Lower lobe of right lung (tissue), 2 donors: ENCODE measurements at places on chromosomes 11 and 22. TPM values are rescaled to one million over a fixed set of nuclear protein-coding genes. Genes with fewer than 3 reads are reported as not detected.

- no peaks in the 10 kb centered on the region for H3K4me1 ChIP-seq
- no peak overlapping the region for H3K27ac ChIP-seq
- no peak overlapping the region for H3K4me3 ChIP-seq
Measured at GRCh38 chr11:57547854-57548377, 10.5 kb downstream of the SMTNL1 start.

DNA sequence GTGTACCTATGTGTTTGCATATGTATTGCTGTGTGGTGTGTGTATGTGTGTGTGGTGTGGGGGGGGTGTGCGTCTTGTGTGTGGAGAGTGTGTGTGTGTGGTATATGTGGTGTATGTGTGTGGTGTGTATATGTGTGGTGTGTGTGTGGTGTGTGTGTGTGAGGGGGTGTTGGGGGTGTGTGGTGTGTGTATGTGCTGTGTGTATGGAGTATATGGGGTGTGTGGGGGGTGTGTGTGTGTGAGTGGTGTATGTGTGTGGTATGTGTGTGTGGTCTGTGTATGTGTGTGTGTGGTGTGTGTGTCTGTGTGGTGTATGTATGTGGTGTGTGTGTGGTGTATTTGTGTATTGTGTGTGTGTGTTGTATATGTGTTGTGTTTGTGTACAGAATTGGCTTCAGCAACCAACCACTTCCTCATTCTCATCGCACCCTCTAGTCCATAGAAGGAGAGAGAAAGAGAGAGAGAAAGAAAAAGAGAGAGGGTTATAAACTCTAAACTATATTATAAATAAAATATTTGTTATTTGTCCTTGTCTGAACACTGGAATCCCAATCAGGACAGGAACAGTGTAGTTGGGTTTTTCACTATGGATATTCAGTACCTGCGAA, 13.7 kb downstream of the SAA4 start:
- H3K4me1 ChIP-seq = no peaks in the 10 kb centered on the region
- H3K4me3 ChIP-seq = no peak overlapping the region
- H3K27ac ChIP-seq = no peak overlapping the region
- no peaks in the 10 kb centered on the region for H3K36me3 ChIP-seq

DNA sequence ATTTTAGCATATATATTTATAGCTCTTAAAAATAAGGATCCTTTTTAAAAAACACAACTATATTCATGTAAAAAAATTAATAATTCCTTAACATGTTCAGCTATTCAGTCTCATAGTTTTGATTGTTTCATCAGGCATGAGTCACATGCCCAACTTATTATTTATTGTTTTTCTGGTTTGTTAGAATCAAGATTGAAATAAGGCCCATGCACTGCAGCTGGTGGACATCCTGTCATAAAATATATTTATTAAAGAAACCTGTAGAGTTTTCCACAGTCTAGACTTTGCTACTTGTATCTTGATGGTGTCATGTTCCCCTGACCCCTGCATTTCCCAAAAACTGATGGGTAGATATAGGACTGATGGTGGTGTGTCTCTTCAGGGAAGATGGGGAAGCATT, 77.4 kb downstream of the PARVA start:
- H3K4me3 ChIP-seq = no peak overlapping the region
- no peaks in the 10 kb centered on the region for H3K27me3 ChIP-seq
- no peak overlapping the region for H3K27ac ChIP-seq
- no peaks in the 10 kb centered on the region for H3K36me3 ChIP-seq
- DNase-seq = no peak

- no peak for DNase-seq
- no peaks in the 10 kb centered on the region for H3K36me3 ChIP-seq
- H3K4me1 ChIP-seq = no peaks in the 10 kb centered on the region
- no peak overlapping the region for H3K27ac ChIP-seq
- H3K27me3 ChIP-seq = peaks cover 12% of the 10 kb centered on the region
Measured at GRCh38 chr22:45125188-45125587, 38.5 kb upstream of the NUP50 start.

GRCh38 chr11:128727796-128728431, 34.0 kb downstream of the FLI1 start:
- no peak overlapping the region for H3K4me3 ChIP-seq
- no peaks in the 10 kb centered on the region for H3K27me3 ChIP-seq
- H3K27ac ChIP-seq = peak overlapping the region; percentile 66
- no peak for DNase-seq
- H3K36me3 ChIP-seq = no peaks in the 10 kb centered on the region

- H3K27ac ChIP-seq = no peak overlapping the region
- no peaks in the 10 kb centered on the region for H3K4me1 ChIP-seq
- no peaks in the 10 kb centered on the region for H3K27me3 ChIP-seq
- peaks cover 66% of the 10 kb centered on the region for H3K36me3 ChIP-seq
- peak; percentile 73 for DNase-seq
Measured at GRCh38 chr11:102390667-102391465, 43.9 kb downstream of the BIRC2 start.

DNA sequence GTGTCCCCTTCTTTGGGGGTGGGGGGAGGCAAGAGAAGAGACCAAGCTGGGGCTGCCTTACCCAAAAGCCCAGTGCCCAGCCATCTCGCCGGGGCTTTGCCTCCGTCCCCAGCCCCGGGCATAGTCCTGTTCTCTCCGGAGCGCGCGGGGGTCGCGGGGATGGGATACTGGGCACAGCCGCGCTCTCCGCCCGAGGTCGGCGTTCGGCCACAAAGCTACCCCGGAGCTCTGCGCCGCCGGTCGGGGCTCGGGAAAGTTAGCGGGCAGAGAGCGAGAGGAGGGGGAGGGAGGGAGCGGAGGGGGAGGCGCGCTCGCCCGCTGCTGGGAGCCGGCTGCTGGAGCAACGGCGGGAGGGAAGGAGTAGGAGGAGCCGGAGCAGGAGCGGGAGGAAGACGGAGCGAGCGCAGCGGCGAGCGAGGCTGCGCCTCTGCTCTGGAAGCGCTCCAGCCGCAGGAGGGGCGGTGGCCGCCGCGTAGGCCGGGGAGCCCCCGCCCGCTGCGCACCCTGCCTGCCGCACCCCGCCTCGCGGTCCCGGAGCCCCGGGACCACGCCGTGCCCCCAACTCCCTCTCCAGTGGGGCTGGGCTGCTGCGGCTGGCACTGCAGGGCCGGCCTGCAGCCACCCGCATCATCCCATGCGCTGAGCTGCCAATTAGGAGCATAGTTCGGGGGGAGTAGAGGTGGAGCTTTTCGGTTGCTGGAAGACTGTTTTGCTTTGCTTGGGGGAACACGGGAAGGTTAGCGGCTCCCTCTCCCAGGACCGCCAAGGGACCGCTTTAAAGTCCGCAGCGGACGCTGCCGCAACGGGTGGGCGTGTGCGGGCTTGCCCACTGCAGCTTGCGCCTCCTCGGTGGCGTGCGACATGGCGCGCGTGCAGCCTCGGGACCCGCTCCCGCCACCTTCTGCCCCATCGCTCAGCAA, at the start of gene SCN4B:
SCN4B (minus strand) TSS at position 272 of the 920 bp plus-strand sequence; CDS start at position 122, 150 bp downstream.
- no peak within 1 kb of the TSS for H3K27ac ChIP-seq
- DNase-seq = peak; percentile 73
- H3K4me3 ChIP-seq = peak within 1 kb of the TSS; percentile 56
- peaks cover 57% of the 10 kb centered on the region for H3K27me3 ChIP-seq

GRCh38 chr11:83070731-83071566, 748 bp downstream of the RAB30 start:
- peaks cover 14% of the 10 kb centered on the region for H3K36me3 ChIP-seq
- peak overlapping the region; percentile 79 for H3K4me3 ChIP-seq
- H3K27ac ChIP-seq = peak overlapping the region; percentile 94
- peak; percentile 49 for DNase-seq
- peaks cover 45% of the 10 kb centered on the region for H3K4me1 ChIP-seq

DNA sequence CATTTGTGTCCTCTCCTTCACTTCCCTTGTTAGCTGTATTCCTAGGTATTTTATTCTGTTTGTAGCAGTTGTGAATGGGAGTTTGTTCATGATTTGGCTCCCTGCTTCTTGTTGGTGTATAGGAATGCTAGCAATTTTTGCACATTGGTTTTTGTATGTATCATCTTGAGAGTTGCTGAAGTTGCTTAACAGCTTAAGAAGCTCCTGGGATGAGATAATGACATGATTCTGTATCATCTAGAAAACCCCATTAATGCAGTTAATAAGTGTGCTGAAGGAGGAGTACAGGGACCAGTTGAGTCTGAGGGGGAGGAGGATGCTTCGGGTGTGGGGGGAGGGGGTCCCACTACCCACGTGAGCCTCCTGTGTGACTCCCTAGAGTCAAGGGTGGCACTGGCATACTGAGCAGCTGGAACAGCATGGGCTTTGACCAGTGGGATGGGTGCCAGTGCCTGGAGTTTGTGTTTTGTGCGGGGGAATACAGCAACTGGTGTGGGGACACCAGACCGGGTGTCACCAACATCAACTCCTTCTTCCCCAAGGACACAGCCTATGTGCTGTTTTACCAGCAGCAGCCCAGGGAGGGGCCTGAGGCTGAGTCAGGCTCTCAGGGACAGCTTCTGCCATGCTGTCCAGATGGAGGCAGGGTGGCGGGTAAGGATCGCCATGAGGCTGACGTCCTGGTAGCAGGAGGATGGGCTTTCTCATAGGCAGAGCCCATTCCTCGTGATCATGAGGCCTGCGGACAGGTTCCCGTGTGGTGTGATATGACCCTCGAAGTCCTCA, 24.1 kb downstream of the USP35 start:
- H3K36me3 ChIP-seq = peaks cover 67% of the 10 kb centered on the region
- no peak overlapping the region for H3K27ac ChIP-seq
- H3K4me3 ChIP-seq = no peak overlapping the region
- H3K4me1 ChIP-seq = no peaks in the 10 kb centered on the region

Gene NUCB2
- total RNA-seq = 82.7 TPM

Gene GSTT2B
- 7.3 TPM for total RNA-seq

Gene OR56A1
- not detected for total RNA-seq

Gene MUC2
- total RNA-seq = not detected

Gene CHADL
- total RNA-seq = 3.6 TPM

Gene RIC8A
- total RNA-seq = 103 TPM

Gene CACNA1I
- 0.21 TPM for total RNA-seq
